Activated CD4-positive, alpha-beta T cell treated with anti-CD3 and anti-CD28 coated beads, Interleukin-2, amount 50 U/mL, for 48 hours (primary cell): ENCODE measurements at places on chromosomes 3 and 15.

GRCh38 chr15:68224108-68224507 lies 5.4 kb downstream of the CLN6 start:
- no peak for DNase-seq

DNA sequence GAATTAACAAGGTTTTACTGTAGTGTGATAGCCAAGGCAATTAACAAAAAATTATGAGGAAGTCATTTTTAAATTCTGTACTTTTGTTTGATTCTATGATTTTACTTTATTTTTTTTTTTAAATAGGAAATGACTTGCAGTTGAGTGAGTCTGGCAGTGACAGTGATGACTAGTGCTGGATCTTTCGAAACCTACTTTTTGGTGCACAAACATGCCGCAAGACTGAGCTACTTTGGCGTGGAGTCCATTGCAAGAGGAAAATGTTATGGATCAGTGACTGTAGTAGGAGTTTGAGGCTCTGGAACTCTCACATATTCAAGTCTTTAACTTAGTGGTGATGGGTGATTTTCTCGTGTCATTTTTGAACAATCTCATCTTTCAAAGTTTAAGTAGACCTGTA lies 11.6 kb downstream of the EAF1 start:
- no peak for DNase-seq

DNA sequence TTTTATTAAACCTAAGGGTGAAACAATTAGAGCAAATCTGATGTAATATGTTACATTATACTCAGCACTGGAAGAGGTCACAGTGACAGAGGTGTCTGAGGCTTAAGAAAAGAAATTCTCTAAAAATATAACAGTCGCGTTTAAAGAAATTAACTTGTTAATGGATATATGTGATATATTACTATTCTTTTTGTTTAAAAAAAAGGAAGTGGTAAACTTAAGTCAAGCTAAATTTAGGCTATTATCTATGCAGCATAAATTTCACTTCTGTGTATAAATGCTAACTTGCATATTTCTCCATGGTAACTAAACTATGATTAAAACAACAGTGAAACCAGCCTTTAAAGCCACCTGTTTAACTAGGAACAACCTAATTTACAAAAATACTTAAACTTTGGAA lies 191.3 kb downstream of the FOXP1 start:
- no peak for DNase-seq

DNA sequence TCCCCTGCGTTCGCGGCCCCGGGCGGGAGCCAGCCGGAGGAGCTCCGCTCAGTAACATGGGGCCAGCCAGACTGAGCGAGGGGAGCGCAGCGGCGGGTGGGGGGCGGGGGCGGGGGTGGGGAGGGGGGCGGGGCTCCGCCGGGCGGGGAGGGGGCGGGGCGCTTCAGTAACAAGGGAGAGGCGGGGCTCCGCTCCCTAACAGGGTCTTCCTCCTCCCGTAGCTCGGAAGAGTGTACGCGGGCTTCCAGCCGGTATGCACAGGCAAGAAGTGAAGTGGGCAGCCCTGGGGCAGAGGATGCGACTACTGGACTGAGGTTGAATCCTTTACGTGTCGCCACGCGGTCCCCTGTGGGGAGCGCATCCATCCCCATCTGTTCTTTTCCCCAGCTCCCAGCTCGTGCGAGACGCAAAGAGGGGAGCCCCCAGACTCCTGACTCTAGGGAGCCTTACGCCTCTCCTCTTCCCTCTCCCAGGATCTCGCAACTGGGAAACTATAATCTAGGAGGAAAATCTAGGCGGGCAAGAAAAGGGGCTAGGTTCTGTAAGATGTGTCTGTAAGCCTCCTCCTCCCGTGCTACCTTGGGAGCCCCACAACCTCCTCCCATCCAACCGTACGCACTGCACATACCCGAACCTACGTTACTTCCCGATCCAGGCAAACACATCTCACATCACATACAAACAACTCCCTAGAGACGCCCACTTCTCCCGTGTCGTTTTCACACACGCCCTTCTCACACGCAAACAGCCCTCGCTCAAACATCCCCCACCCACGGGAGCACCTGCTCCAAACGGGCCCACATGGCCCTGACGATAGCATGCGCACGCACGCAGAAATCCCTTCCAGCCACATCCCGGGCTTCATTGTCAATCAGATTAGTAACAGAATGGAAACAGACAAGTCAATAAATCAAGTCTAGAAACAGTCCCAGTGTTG lies at the start of gene SHF:
Gene SHF (minus strand): TSS at position 73 of the 937 bp plus-strand sequence. CDS start 15 bp downstream, at position 58.
- DNase-seq: peak; percentile 78

- no peak for DNase-seq
These were observed 770.6 kb upstream of the CFAP20DC start for GRCh38 chr3:59820352-59820934.

- DNase-seq: no peak
These were observed 5.2 kb downstream of the CACNA2D3 start for GRCh38 chr3:54127499-54128056.

DNA sequence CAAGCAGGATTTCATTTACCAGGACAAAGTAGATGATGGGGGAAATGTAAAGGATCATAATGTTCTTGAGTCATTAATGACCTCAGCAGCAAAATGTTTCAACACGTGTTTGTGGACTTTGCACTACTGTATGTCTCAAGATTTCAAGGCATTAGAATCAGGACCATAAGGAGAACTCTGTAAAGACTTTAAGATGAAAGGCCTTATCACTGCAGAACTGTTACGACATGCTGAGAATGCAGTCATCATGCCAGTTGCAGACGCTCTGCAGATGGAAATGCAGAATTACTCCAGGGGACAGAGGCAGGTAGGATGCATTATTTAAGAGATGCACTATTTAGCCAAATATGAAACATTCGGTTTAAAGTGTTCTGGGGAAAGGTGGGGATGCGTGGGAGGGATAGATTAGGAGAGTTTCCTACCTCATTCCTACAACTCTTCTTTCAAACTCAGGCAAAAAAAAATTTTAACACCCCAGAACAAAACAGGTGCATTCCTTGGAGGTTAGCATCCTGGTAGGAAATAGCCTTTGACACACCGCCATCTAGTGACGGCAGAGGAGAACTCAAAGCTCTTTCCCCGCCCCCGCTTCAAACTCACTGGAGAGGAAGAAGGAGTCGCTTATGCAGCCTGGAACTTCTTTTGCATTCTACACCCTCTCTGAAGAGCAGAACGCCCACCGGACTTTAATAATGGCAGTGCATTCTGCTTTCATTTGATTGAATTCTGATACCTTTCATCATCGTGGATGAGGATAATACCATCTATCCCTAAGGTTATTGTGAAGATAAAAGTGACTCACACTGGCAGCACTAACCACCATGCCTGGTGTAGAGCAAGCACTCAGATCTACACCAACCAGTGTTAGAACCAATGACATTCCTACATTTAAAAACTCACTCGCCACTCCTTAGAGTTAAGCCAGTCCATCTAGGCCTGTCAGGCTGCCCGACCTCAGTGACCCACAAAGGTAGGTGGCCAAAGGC lies 43.1 kb upstream of the TOPAZ1 start:
- peak; percentile 74 for DNase-seq

DNA sequence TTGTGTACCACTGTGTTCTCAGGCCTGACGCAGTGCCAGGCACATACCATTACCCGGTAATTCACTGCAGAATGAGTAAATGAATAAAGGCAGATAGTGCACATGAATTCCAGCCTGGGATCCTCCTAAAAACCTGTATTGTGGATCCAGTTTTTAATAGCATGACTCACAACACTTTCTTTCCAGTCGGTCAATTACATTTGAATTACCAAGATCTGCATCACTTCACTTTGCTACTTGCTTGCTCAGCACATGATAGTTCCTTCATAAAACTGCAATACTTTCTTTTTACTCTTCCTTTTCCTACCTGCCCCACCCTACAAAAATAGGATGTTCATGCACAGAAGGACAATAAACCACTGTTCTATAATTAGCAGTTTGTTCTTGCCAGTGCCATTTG lies 553.8 kb downstream of the MAGI1 start:
- no peak for DNase-seq

DNA sequence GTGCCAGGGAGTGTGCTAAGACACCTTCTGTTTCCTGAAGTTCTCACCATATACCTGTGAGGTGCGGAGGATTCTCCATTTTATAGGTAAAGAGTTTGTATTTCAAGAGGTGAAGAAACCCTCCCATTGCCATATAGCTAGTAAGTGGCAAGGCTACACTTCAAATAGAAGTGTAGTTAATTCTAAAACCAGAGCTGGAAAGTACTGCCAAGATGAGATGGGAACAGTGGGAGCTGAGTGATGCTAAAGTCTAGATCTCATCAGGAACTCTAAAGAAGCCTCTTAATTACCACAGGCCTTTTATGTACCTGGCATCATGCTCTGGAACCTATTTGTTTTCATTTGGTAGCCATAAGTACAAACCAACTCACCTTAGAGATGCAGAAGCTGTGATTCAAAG lies 98.6 kb upstream of the NUDT16 start:
- no peak for DNase-seq

- DNase-seq: no peak
These were observed 17.5 kb upstream of the APEH start for GRCh38 chr3:49656541-49657112.

GRCh38 chr15:100098705-100099104 lies 243.1 kb downstream of the ADAMTS17 start:
- DNase-seq: no peak

- DNase-seq: no peak
These were observed 65.1 kb downstream of the EPHB1 start for GRCh38 chr3:134860141-134860540.

DNA sequence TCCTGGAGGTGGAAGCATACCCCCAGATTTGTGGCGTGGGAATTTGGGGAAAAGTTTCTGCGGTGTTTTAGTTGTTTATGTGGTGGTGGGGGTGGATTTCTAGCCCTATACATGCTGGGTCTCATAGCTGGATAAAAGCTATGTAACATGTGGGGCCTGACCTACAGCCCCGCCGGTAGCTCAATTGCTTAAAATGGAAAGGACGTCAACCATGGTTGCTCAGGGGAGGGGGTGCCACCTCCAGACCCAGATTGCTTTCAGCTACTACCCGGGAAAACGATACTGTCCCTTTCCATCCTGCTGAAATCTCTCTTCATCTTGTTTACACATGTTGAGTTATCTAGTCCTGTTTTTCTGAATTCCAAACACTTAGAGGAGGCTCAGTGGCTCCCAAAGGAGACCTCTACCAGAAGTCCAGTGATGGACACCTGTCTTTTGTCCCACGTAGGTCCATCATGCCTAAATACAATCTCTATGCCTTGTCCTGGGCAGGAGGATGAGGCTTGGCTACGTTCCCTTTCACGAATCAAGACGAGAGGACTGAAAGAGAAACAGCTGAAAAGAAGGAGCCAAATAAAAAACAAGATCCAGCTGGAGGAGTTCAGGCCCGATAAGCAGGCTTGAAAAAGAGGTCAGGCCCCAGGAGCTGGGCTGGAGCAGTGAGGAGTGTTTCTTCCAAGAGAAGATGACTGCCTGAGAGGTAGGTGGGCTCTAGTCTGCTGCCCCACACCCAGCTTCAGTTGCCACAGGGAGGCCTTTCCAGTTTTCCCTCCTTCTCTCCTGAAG lies 72.1 kb upstream of the TPRG1 start:
- no peak for DNase-seq

- DNase-seq: no peak
These were observed 121.8 kb downstream of the IL20RB start for GRCh38 chr3:137079571-137079970.

DNA sequence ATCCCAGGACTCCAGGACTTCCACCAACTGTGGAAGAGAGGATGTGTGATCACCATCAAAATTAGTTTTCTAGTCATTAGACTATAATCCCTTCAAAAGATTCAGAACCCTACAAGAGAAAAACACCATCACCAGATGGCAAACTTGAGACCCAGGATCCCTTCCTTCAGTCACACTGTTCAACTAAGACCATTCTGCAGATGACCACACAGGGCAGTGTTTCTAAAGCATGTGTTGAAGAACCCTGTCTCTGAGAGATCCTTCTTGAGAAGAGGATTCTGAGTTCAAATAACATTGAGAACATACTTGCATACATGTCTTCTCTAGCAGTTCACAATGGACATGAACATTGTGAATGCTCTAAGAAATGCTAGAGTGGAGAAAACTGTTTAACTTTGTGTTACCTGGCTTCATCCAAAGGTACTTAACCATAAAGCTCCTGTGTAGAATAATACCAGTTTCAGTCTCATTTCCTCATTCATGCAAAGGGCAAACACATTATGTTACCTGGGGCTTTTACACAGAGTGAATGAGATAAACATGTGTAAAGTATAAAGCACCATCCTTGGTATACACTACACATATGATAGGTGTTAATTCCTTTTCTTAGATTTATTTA lies 2.4 kb upstream of the ADGRG7 start:
- no peak for DNase-seq

DNA sequence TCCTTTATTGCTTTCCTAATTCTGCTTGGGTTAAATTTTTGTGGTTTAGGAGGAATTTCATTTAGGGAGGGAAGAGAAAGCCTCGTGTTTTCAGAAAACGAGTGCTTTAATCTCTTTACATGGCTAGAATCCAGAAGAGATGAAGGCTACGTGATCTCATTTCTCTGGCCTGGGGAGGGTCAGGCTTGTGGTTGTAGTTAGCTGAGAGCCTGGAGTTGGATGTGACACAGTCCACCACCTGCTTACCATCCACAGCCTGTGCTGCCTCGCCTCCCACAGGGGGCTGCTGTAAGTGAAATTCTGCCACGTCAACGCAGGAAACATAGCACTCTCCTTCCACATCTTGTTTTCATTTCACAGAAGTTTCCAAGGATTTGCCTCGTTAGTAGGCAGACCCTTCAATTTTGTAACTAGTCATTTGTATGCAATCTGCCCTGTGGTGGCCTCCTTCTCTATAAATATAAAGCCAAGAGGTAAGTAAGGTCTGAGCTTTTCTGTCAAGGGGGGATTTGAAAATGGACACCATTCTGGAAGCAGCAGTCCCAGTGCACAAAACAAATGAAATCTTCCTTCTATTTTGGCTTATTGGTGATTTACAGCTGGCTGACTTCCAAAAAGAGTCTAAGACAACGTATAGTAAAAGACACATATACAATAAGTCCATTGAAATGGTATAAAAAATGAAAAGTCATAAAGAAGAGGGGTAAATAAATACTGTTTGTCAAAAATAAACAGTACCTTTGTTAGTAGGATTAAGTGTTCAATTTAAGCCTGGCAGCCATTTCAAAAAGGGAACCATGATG lies 3.4 kb downstream of the GXYLT2 start:
- no peak for DNase-seq

GRCh38 chr3:61425356-61425755 lies 136.0 kb upstream of the PTPRG start:
- no peak for DNase-seq

DNA sequence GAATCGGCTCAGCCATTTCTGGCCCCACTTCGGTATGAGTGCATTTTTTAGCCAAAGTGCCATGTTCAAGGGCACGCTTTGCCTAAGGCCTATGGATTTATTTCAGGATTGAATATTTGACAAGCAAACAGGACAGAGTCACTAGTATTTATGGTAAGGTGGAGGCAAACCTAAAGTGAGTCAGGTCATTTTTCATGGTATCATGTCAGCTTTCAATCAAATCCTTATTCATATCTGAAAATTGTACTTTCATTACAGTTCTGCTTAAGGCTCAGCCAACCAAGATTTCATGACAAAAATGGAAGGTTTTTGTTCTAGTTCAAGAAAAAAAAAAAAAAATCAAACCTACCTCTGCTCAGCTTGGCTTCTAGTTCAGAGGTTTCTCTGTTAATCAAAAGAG lies 30.5 kb upstream of the ICE2 start:
- DNase-seq: no peak

GRCh38 chr15:57626713-57627440 lies 35.2 kb downstream of the MYZAP start:
- no peak for DNase-seq

GRCh38 chr3:136819392-136819730 lies 435 bp downstream of the SLC35G2 start:
- peak; percentile 47 for DNase-seq
